SW480 (cell line): ENCODE measurements at places on chromosomes 3 and 15.

DNA sequence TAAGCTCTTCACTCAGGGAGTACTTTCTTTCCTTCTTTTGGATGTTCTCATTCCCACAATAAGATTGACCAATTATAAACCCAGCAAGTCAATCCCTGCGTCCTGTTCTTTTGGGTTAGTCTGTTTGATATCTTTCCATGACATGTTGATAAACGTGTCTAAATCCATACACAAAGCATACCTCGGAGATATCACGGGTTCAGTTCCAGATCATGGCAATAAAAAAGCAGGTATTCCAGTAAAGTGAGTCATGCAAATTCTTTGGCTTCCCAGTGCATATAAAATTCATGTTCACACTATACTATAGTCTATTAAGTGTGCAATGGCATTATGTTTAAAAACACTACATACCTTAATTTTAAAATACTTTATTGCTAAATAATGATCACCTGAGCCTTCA, 667.7 kb downstream of the MAGI1 start:
- no peak for DNase-seq

- DNase-seq: no peak
Measured at GRCh38 chr15:35667908-35668307, 121.9 kb upstream of the DPH6 start.

DNA sequence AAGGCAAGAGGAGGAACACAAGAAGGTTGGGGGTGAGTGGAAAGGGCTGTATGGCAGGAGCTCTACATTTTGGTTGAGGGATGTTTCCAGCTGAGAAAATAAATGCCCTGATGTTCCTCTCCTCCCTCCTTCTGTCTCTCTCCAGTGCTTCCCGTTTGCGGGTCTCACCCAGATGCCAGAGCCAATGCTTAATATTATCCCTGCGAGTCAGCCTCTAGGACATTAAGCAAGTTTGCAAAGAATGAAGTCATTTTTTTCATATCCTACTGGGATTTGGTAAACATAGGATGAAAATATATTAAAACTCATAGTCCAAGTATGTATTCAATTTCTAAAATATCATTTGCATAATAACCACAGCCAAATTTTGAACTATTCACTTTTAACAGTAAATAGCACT, 295.9 kb downstream of the CADM2 start:
- DNase-seq: no peak

GRCh38 chr15:101105059-101105891, 146.6 kb downstream of the CHSY1 start:
- DNase-seq: no peak

GRCh38 chr3:70988111-70988510, 595.4 kb downstream of the FOXP1 start:
- no peak for DNase-seq

DNA sequence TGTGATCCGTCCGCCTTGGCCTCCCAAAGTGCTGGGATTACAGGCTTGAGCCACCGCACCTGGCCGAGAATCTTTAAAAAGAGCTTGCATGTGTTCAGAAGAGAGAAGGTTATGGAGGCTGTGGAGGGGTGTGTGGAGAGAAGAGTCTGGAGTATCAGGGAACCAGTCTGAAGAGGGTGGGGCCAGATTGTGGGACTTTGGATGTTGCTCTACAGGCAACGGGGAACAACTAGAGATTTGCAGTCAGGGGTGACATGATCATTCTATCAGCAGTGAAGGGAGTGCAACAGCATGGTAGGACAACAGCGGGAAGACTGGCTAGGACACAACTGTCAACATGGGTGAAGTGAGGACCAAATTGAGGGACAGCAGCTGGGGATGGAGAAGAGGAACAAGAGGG, 8.9 kb downstream of the SCAMP2 start:
- DNase-seq: no peak

DNA sequence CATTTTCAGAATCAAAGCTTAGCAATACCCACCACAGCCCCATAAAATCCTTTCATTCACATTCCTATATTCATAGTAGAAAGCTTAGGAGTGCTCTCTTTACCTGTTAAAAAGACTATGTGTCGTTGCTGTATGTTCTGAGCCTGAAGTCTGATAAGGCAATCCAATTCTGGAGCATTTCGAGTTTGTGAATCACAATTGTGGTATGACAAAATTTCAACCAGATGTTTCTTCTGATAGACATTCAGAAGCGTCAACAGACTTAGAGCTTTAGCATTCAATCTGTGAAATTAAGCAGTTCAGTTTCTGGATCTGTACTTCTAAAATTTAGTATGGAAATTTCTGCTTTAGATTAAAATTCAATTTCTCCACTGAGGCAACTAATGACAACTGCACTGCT, 58.3 kb downstream of the TASOR start:
- DNase-seq: no peak

GRCh38 chr15:89077750-89078149, 10.5 kb upstream of the ABHD2 start:
- no peak for DNase-seq
